Stomach (tissue), 19 donors: ENCODE measurements at places on chromosomes 1 and 21. TPM values are rescaled to one million over a fixed set of nuclear protein-coding genes. Genes with fewer than 3 reads are reported as not detected.

The OLIG2 gene
- total RNA-seq, result not detected

The TMEM125 gene
- 13.6 TPM for total RNA-seq

The CELA2A gene
- total RNA-seq, result 0.55 TPM

The RSPH1 gene
- total RNA-seq, result 0.37 TPM

The EPHB2 gene
- total RNA-seq, result 88.1 TPM

The HSD3B2 gene
- 0.37 TPM for total RNA-seq

The TCP10L gene
- total RNA-seq, result not detected

The BTBD19 gene
- total RNA-seq, result 4.1 TPM

The ERG gene
- total RNA-seq, result 14.5 TPM

GRCh38 chr1:94205639-94206038 is 31.7 kb downstream of the ARHGAP29 start:
- no peak overlapping the region for H3K27ac ChIP-seq
- H3K36me3 ChIP-seq, result peaks cover 8% of the 10 kb centered on the region
- H3K27me3 ChIP-seq, result no peaks in the 10 kb centered on the region
- H3K4me1 ChIP-seq, result peaks cover 7% of the 10 kb centered on the region

- H3K4me3 ChIP-seq, result no peak overlapping the region
- no peaks in the 10 kb centered on the region for H3K4me1 ChIP-seq
- no peaks in the 10 kb centered on the region for H3K27me3 ChIP-seq
- no peaks in the 10 kb centered on the region for H3K36me3 ChIP-seq
Measured at GRCh38 chr1:74772945-74773344, 40.0 kb downstream of the TYW3 start.

- no peaks in the 10 kb centered on the region for H3K4me1 ChIP-seq
- no peaks in the 10 kb centered on the region for H3K36me3 ChIP-seq
- H3K4me3 ChIP-seq, result no peak overlapping the region
- no peak overlapping the region for H3K27ac ChIP-seq
- H3K27me3 ChIP-seq, result no peaks in the 10 kb centered on the region
- no peak for DNase-seq
Measured at GRCh38 chr1:99789715-99790114, 23.3 kb upstream of the FRRS1 start.

DNA sequence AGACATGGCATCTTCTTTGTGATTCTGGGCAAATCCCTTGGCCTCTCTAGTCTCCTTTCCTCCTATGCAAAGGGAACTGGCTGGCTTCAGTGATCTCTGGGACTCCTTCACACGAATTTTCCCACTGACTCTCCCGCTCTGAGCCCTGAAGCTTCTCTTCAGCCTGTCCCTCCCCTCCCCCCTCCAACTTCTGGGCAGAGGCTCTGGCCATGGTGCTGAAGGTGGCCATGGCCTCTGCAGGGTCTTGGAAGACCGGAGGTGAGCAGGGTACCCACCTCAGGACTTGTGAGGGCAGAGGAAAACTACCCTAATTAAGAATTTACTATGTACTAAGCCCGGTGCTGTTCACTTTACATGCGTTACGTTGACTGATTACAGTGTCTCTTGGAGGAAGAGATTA is 29.4 kb upstream of the POU3F1 start:
- no peak for DNase-seq
- H3K4me1 ChIP-seq, result no peaks in the 10 kb centered on the region
- H3K36me3 ChIP-seq, result no peaks in the 10 kb centered on the region
- H3K27me3 ChIP-seq, result peaks cover 52% of the 10 kb centered on the region
- H3K4me3 ChIP-seq, result no peak overlapping the region

GRCh38 chr1:155873860-155874259 is 14.5 kb downstream of the SYT11 start:
- DNase-seq, result no peak
- no peaks in the 10 kb centered on the region for H3K4me1 ChIP-seq
- no peaks in the 10 kb centered on the region for H3K27me3 ChIP-seq
- no peak overlapping the region for H3K4me3 ChIP-seq

DNA sequence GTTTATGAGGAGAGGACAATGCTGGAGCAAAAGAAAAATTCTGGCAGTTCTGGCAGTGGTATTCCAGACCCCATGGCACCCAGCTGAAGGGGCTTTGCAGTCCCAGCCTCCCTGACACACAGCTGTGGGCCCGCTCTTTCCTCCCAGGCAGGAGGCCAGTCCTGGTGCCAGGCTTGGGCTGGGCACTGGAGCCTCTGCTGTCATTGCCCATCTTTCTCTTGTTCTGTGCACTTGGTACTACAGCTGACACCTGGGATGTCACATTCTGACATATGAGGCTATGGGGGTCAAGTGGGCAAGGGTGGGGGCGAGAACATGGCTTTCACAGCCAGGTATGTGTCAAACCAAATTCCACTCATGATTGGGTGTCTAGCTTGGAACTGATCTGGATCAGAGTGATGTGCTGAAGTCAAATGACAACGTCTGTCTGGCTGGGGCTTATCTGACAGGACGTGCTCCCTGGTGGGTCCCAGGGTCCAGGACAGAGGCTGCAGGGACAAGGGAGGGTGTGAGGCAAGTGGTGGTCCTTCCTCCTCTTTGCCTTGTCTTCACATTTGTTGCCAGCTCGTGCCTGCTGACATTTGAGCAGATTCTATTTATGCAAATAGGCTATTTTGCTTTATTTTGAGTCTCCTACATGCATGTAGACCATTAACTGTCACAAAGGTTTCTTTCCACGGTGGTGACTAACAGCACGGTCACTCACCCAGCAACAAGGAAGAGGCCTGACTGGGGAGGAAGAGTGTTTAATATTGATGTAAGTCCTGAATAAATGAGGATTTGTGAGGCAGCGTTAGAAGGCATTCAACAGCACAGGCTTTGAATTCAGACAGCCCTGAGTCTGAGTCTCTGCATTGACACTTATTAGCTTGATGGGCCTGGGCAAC is 336.3 kb downstream of the PBX1 start:
- H3K4me1 ChIP-seq, result no peaks in the 10 kb centered on the region
- H3K27me3 ChIP-seq, result no peaks in the 10 kb centered on the region
- no peak for DNase-seq
- H3K4me3 ChIP-seq, result no peak overlapping the region

DNA sequence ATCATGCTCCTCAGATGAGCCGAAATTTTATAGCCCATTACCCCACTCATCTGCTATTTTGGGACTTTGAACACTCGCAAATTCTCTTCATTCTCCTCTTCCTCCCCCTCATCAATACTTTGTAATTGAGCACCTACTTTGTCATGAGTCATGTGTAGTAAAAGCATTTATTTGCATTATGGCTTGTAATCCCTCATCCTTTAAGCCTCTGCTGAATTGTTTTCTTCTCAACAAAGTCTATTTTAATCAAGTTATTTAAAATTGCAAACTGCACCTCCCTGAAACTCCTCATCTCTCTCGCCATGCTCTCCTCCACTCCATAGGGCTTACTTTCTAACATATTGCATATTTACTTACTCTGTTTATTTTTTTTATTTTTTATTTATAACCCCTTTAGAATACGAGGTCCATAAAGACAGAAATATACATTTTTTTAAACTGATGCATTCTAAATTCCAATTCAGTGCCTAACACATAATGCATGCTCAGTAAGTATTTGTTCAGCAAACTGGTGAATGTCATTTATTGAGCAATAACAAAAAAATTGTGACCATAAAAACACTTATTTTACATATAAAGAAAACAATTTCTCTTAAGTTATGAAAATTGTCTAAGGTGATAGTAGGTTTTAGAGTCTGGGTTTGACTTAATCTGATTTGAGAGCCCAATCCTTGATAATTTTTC is 161.7 kb downstream of the FASLG start:
- DNase-seq, result no peak
- no peak overlapping the region for H3K4me3 ChIP-seq
- H3K4me1 ChIP-seq, result no peaks in the 10 kb centered on the region
- H3K27ac ChIP-seq, result no peak overlapping the region
- H3K27me3 ChIP-seq, result no peaks in the 10 kb centered on the region
- no peaks in the 10 kb centered on the region for H3K36me3 ChIP-seq

GRCh38 chr1:160742428-160743127 is 3.5 kb downstream of the SLAMF7 start:
- DNase-seq, result no peak
- H3K4me1 ChIP-seq, result no peaks in the 10 kb centered on the region
- H3K4me3 ChIP-seq, result no peak overlapping the region
- no peaks in the 10 kb centered on the region for H3K36me3 ChIP-seq
- no peak overlapping the region for H3K27ac ChIP-seq

DNA sequence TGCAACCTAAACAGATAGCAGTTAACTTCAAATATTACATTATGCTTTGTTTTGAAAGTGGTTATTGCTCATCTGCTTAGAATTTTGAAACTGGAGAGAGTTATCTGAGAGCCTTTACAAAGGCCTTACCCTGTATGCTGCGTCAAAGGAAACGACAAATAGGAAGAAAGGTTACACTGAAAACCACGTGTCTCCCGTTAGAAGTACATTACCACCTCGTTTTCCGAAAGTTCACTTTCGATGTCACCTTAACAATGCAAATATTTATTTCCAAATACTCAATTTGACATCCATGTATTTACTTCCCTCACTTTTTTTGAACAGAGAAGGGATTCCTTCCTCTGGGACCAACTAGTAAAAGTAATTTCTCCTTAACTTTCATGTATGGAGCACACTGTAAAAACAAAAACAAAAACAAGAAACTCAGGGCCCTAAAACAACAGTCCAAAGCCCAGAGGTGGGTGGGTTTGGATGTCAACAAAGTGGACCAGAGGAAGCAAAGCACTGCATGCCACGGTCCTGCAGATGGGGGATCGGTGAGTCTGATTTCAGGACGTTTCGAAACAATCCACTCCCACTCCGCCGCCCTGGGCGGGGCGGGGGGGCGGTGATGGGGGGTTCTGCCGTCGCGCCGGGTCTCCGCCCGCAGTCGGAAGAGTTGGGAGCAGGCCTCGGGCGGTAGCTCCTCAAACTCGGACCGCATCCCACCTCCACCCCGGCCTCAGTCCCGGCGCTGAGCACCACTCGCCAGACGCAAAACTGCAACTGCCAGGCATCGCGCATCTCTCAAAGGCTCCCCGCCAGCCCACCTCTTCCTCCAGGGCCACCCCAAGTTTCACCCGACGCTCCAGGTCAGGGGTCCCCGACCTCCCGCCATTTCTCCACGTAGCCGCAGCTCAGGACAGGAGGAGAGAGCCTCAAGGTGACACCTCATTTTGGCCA is 841 bp downstream of the ADSS2 start:
- H3K27ac ChIP-seq, result peak overlapping the region; percentile 97
- no peaks in the 10 kb centered on the region for H3K36me3 ChIP-seq
- H3K4me1 ChIP-seq, result peaks cover 31% of the 10 kb centered on the region
- peak; percentile 81 for DNase-seq
- H3K27me3 ChIP-seq, result no peaks in the 10 kb centered on the region
- peak overlapping the region; percentile 96 for H3K4me3 ChIP-seq

DNA sequence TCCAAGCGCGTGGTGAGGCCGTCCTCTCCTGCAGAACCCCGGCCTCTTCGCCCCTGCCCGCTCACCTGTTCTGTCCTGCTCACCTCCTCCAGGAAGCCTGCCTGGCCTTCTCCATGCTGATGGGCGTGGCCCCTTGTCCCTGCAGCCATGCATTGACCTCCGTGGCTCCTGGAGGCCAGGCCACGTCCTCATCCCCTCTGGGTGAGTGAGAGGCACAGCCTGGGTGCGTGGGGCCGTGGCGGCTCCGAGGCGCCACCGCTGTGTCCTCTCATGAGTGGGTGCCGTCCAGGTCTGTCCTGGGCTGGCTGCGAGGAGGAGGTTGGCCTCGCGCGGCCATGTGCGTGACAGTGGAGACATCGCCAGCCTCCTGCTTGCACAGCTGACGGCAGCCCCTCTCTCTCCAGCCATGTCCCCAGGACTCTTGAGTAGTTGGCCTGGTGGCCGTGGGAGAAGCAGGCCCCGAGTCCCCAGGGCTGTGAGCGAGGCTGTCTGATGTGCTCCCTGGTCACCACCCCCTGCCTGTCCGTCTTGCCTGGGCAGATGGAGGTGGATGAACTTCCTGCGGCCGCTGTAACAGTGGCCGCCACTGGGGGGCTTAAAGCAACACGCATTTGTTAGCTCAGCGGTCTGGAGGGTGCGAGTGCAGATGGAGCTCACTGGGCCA is 58.1 kb downstream of the PRKCZ start:
- peaks cover 13% of the 10 kb centered on the region for H3K4me1 ChIP-seq
- H3K36me3 ChIP-seq, result no peaks in the 10 kb centered on the region
- no peak for DNase-seq
- no peak overlapping the region for H3K27ac ChIP-seq

DNA sequence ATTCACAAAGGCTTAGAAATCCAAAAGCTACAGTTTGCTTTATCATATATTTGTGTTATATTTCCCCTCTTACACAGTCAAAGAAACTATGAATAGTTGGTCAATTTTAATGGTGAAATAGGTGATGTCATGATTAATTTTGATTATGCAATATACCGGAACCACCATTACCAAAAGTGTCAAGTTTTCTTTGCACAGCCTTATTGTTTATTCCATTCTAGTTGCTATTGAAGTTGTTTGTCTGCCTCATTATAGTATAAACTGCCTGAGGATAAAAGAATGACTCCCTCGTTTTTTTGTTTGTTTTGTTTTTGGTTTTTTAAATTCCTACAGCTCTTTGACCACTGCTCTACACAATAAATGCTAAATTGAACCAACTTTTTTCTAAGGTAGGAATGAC is 690.6 kb upstream of the ZP4 start:
- no peaks in the 10 kb centered on the region for H3K4me1 ChIP-seq
- H3K27me3 ChIP-seq, result no peaks in the 10 kb centered on the region
- no peak overlapping the region for H3K27ac ChIP-seq
- no peak overlapping the region for H3K4me3 ChIP-seq
- H3K36me3 ChIP-seq, result no peaks in the 10 kb centered on the region

DNA sequence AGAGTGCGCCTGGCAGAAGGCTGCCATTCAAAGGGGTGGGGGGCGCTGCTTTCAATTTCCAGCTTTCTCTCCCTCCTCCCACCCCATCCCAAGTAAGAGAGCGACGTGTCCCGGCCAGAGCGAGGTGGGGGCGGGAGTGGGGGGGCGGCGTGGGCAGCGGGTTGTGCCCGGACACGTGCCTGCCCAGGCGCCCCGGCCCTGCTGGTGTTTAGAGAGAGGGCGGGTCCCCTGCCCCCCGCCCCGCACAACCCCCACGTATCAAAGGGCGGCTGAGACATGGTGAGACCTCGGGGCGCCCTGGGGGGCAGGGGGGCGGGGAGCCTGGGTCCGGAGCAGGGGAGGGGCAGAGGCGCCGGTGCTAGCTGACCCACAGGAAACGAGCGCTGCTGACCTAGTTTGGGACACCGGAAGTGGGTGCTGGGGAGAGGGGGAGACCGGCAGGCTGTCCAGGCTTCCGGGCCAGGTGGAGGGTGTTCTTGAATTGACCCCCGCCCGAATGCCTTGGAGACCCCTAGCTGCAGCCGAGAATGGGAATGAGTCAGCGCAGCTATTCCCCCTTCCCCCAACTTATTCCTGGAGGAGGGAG is 1.3 kb downstream of the ZBTB7B start:
- peak overlapping the region; percentile 99 for H3K27ac ChIP-seq
- H3K27me3 ChIP-seq, result no peaks in the 10 kb centered on the region
- peak; percentile 83 for DNase-seq
- H3K36me3 ChIP-seq, result no peaks in the 10 kb centered on the region
- H3K4me3 ChIP-seq, result peak overlapping the region; percentile 90

- H3K4me3 ChIP-seq, result no peak overlapping the region
- peaks cover 56% of the 10 kb centered on the region for H3K27me3 ChIP-seq
- H3K4me1 ChIP-seq, result peaks cover 22% of the 10 kb centered on the region
- H3K36me3 ChIP-seq, result no peaks in the 10 kb centered on the region
Measured at GRCh38 chr1:902802-903201, 20.9 kb upstream of the SAMD11 start.

- peak overlapping the region; percentile 90 for H3K27ac ChIP-seq
- DNase-seq, result peak; percentile 6
- peak overlapping the region; percentile 97 for H3K4me3 ChIP-seq
- H3K4me1 ChIP-seq, result peaks cover 27% of the 10 kb centered on the region
- H3K36me3 ChIP-seq, result peaks cover 25% of the 10 kb centered on the region
- H3K27me3 ChIP-seq, result no peaks in the 10 kb centered on the region
Measured at GRCh38 chr1:42657201-42657600, 1.0 kb upstream of the PPIH start.

GRCh38 chr1:60527567-60527966 is 454.0 kb upstream of the C1orf87 start:
- no peaks in the 10 kb centered on the region for H3K27me3 ChIP-seq
- no peak for DNase-seq
- no peak overlapping the region for H3K27ac ChIP-seq
- H3K4me1 ChIP-seq, result no peaks in the 10 kb centered on the region
